ENCODE measurements at places on chromosomes 2 and 18.

- DNase-seq: no peak
These were observed 242.2 kb upstream of the FN1 start for GRCh38 chr2:215678094-215678493.

DNA sequence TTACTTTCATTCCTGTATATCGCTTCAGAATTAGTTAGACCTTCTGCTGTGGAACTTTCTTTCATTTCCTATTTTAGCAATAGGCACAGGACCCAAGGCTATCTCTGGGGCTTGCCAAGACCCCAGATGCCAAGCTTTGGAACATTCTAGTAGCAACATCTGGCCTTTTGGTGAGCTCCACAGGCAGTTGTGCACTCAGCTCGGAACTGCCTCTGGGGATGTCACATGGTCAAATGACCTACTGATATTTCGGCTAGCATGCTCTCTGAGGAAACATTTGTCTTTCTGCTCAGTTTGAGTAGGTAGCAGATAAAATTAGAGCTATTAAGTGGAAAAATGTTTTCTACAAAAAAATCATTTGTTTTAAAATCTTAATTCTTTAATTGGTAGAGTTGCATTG lies 76.6 kb upstream of the ITGA4 start:
- DNase-seq: no peak

DNA sequence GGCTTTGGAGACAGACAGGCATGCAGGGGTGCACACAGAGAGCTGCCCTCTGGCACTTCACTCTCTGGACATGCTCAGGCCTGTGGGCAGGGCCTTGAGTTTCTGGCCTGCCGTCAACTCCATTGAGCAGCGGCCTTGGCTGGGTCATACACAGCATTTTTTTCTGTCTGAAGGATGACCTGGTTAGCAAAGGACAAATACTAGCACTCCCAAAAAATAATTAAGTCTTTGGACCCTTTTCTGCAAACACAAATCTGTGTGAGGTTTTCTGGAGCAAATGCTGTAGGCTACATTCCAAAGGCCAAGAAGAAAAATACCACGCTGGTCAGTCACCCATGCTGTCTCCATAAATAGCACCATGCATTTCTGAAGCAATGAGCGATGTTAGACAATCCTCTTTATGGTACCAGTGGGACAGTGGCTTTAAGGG lies 124.7 kb upstream of the CTAGE1 start:
- no peak for DNase-seq

GRCh38 chr2:46002507-46002883 lies 294.7 kb upstream of the EPAS1 start:
- no peak for DNase-seq

- no peak for DNase-seq
These were observed 129.2 kb downstream of the IKZF2 start for GRCh38 chr2:213021971-213022899.

GRCh38 chr2:205261516-205262020 lies 420.7 kb upstream of the NRP2 start:
- DNase-seq: no peak

DNA sequence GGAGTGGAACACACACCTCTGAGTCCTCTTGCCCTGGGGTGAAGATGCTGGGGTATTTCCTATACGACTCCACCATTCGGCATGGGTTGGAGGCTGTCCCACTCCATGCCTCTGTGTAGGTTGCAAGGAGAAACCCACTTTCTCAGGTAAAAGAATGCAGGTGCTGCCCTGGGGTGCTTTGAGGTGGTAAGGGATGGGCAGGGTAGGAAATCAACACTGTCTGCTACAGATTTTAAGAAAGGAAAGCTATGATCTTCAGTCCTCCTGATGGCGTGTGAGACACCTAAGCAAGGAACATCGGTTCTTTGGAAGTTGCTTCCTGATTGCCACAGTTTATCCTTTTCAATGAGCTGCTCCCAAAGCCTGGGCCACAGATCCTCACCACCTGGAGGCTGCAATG lies 209.2 kb downstream of the NCK2 start:
- DNase-seq: no peak

GRCh38 chr18:59387687-59388565 lies 28.9 kb upstream of the LMAN1 start:
- no peak for DNase-seq

- no peak for DNase-seq
These were observed 47.1 kb downstream of the SLC4A1AP start for GRCh38 chr2:27710640-27711430.

- no peak for DNase-seq
These were observed 265.1 kb downstream of the HAUS1 start for GRCh38 chr18:46369323-46369722.

GRCh38 chr2:74532222-74532621 lies 2.5 kb downstream of the HTRA2 start:
- DNase-seq: no peak

DNA sequence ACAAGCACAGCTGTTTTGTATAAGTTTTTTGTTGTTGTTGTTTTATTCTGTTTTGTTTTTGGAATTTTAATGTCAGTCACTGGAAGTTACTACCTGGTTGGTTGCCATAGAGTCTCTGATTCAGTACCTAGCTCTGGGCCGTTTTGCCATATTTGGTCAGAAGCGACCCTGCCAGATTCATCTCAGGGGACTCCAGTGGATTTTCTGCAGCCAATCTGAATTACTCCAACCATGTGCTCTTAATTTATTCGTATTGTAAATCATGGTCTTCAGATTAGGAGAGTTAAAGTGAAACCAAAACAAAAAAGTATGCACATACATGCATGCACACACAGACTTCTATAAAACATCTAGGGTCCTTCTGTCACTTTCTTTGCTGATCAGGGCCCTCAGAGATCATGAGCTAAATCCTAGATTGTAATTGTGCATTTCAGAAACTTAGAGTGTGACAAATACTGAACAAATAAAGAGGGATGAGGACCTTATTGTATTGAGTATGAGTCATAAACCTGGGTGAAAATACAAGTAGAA lies 317.4 kb upstream of the UBE2E3 start:
- DNase-seq: no peak

- no peak for DNase-seq
These were observed 2.6 kb downstream of the CAB39 start for GRCh38 chr2:230715201-230715600.

- DNase-seq: no peak
These were observed 224.4 kb upstream of the SMAD2 start for GRCh38 chr18:48154828-48155227.

GRCh38 chr2:177545981-177546585 lies 153.5 kb downstream of the AGPS start:
- no peak for DNase-seq

DNA sequence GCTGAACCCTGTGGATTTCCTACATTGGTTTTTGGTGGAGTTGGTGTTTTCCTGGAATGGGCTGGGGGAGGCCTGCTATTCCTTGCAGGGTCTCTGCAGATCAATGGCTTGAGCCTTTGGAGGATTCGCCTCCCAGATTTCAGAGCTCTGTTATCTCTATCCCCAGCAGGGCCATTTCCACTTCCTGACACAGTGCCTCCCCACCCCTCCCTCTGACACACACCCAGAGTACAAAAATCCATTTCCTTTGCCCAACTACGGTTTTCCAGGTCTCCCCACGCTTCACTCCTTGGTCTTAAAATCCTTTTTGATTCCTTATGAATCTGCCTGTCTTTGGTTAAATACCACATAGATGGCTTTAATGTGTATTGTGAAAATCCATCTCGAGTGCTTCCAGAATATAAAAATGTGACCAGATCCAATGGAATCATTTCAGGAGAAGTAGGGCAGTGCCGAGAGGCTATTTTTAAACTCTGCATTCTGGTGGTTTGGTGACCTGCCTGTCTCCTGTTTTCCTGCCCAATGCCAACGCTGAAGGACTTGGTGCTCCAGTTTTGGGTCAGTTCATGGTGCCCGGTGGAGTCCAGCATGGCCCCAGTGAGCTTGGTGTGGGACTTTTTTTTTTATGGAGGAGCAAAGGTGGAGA lies 60.9 kb downstream of the ARL4C start:
- DNase-seq: no peak

GRCh38 chr2:233037078-233037477 lies 4.6 kb downstream of the NEU2 start:
- DNase-seq: no peak

- DNase-seq: no peak
These were observed 392.2 kb downstream of the ZEB2 start for GRCh38 chr2:144127693-144128092.

DNA sequence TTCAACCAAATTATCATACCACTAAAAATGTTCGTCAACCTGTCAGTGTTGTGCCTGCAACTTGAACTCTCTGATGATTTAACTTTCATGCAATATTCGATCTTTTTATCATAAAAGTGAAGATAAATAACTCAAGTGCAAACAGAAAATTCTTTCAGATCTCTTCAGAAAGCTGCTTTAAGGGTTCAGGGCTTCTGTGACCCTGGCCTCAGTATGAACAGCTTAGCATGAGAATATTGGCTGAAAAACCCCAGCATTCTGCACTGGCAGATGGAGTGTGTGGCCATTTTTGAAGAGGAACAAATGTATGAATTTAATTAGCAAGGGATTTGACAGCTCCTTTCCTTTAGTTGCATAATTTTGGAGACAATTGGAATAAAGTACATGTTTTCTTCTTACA lies 851.4 kb upstream of the SOX11 start:
- DNase-seq: no peak

DNA sequence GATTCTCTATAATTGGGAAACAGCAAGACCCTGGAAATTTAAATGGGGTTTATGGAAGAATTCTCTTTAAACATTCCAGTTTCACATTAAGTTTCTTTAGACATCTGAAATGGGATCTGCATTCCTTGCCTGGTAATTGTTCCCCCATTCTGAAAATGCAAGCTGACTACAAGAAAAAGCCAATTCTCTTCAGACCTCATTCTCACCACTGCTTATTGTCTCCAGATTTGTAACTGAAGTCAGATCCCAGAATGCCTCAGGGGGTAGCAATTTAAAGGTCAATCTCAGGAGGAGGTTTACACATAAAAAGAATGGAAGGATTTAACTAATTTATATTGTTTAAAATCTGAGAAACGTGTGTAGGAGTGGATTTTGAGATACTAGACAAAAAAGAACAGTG lies 41.2 kb downstream of the COL3A1 start:
- DNase-seq: no peak

- no peak for DNase-seq
These were observed 689 bp downstream of the OST4 start for GRCh38 chr2:27070653-27071276.

DNA sequence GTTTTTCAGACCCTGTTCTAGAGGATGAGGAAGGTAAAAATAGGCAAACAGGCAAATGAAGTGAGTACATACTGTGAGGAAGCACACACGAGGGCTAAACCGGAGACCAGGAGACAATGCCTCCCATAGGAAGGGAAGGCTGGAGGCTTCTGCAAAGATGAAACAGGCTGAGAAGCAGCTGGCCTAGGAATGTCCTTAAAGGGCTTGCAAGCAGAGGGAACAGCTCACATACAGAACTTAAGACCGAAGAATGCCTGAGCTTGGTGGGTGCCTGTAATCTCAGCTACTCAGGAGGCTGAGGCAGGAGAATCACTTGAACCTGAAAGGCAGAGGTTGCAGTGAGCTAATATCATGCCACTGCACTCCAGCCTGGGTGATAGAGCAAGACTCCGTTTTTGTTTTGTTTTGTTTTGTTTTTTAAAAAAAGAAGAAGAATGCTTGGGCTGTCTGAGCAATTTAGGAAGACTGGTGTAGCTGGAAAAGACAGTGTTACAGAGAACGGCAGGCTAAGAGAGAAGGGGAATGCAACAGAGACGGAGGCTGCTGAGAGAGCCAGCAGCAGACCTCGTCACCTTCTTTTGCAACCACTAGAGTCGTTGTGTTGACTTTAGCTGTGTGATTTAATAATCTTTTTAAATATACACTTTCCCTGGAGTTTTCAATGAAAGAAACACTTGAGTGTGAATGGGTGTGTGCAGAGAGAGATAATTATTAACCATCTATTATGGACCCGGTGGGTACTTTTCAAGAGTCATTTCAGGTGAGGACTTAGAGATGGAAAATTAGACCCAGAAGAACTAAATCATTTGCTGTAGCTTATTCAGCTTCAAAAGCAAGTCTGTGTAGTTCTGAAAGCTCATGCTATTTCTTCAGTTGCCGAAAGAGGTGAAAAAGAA lies 232.8 kb downstream of the GALR1 start:
- no peak for DNase-seq

- DNase-seq: no peak
These were observed 38.7 kb downstream of the ZC3H8 start for GRCh38 chr2:112216167-112216566.

GRCh38 chr2:124063596-124063995 lies 38.5 kb downstream of the CNTNAP5 start:
- DNase-seq: no peak

DNA sequence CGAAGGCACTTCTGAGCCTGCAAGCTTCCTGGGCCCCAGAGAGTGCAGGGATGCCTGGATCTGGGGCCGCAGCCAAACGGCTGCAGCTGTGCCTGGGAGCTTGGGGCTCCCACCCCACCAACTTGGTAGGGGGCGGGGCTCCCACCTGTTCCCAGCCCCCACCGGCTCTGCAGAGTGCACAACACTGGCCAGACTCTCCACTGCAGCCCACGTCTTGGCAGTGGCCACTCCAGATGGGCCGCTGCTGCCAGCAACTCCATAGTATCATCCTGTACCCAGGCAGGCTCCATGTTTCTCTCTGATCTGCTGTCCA lies 9.9 kb downstream of the DYSF start:
- DNase-seq: no peak

- no peak for DNase-seq
These were observed 68.5 kb upstream of the WDR75 start for GRCh38 chr2:189372688-189373257.

- DNase-seq: no peak
These were observed 31.2 kb downstream of the NGEF start for GRCh38 chr2:232981767-232982360.

- DNase-seq: no peak
These were observed 1.9 kb upstream of the ZC3H15 start for GRCh38 chr2:186484062-186484735.

DNA sequence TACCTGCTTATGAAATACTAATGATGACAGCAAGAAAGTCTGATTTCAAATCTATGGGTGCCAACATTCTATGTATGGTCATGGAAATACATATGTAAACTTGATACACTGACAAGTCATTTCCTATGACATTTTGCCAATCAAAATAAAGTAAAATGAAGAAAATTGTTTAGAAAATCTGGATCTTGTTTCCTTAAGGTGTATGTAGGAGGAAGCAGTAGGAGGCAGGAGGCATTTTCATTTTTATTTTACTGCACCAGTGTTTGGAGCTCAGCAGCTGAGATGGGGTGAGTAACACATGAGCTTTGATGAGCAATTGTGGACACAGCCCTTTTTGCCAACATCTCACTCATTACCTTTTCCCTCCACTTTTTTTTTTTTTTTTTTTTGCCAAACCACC lies 167.0 kb downstream of the AFF3 start:
- DNase-seq: no peak

- DNase-seq: no peak
These were observed 3.0 kb downstream of the WDR75 start for GRCh38 chr2:189444322-189444721.

DNA sequence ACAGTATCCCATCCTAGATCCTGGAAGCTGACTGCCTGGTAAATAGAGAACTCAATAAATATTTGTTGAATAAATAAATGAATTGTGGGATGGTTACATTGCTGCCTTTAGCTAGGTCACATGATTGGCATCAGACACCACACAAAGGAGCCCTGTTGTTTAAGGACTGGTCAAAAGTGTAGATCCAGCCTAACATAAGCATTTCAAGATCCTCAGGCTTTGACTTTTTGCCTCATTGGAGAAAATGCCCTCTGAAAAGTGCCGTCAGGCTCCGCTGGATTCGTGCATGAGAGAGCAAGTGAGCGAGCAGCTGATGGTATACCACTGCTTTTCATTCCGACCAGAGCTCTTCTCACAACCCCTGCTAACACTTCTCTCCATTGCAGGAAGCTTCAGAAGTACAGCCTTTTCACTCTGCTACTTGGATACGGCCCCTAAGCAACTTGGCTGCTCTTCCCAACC lies 1.3 kb upstream of the ZNF24 start:
- no peak for DNase-seq

- DNase-seq: no peak
These were observed 200.9 kb upstream of the FN1 start for GRCh38 chr2:215636816-215637215.
